ENCODE measurements at places on chromosomes 4 and X.

GRCh38 chrX:68868902-68869800, 40.3 kb downstream of the EFNB1 start:
- no peak for DNase-seq

GRCh38 chr4:11549525-11549924, 120.8 kb upstream of the HS3ST1 start:
- DNase-seq: no peak

- peak; percentile 86 for DNase-seq
Measured at GRCh38 chr4:56128213-56128612, 179.5 kb downstream of the CEP135 start.

- no peak for DNase-seq
Measured at GRCh38 chr4:156958276-156959074, 13.1 kb downstream of the PDGFC start.

DNA sequence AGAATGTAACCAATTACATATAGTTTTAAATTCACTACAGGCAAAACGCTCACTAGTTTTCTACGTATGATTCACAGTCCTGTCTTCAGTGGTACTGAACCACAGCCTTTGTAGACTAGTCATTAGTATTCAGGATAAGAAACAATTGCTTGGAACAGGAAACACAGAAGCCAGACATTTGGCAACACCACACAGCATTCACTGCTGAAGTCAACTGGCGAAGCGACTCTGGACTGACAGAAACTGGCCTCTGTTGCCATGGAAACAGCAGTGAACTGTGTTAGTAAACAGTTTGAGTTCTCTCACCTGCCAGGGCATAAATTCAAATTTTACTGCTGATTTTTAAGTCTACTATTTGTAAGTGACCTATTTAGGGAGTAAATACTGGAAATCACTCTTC, 57.6 kb downstream of the MAPK10 start:
- DNase-seq: no peak

- no peak for DNase-seq
Measured at GRCh38 chr4:2946812-2947600, 16.2 kb downstream of the NOP14 start.

DNA sequence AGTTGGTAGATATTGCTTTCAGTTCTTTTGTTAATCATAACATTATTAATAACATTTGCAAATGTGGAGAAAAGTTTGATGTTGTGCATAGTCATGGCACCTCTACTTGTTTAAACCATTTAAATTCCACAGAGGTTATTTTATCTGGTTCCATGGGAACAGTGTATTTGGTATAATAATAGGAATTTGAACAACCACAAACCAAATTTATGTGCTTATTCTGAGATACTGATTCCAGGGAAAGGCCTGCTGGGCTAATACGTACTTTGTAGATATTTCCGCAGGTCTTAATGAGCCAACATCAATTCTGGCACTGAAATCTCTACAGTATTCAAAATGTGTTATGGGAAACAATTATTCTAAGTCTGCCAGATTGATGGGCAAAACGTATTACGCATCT, 319.0 kb downstream of the DKK2 start:
- no peak for DNase-seq

- DNase-seq: no peak
Measured at GRCh38 chrX:49186125-49187027, at the start of gene PRICKLE3. Gene PRICKLE3 (minus strand): TSS chrX:49186373. CDS start chrX:49186297, 76 bp downstream.

DNA sequence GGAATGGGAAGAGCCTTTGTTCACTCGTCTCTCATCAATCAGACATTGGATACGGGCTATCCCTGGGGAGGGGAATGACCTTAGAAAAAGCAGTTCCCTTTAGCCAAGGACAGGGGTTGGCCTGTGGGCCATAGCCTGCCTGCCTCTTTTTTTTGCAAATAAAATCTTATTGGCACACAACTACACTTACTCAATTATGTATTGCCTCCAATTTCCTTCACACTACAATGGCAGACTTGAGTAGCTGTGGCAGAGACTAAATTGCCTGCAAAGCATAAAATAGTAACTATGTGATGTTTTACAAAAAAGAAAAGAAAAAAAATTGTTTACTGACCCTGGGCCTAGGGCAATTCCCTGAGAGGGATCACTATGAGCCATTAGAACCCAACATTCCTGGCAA, 23.4 kb downstream of the PPP1R2C start:
- DNase-seq: no peak

- no peak for DNase-seq
Measured at GRCh38 chr4:11223311-11223710, 205.4 kb downstream of the HS3ST1 start.

DNA sequence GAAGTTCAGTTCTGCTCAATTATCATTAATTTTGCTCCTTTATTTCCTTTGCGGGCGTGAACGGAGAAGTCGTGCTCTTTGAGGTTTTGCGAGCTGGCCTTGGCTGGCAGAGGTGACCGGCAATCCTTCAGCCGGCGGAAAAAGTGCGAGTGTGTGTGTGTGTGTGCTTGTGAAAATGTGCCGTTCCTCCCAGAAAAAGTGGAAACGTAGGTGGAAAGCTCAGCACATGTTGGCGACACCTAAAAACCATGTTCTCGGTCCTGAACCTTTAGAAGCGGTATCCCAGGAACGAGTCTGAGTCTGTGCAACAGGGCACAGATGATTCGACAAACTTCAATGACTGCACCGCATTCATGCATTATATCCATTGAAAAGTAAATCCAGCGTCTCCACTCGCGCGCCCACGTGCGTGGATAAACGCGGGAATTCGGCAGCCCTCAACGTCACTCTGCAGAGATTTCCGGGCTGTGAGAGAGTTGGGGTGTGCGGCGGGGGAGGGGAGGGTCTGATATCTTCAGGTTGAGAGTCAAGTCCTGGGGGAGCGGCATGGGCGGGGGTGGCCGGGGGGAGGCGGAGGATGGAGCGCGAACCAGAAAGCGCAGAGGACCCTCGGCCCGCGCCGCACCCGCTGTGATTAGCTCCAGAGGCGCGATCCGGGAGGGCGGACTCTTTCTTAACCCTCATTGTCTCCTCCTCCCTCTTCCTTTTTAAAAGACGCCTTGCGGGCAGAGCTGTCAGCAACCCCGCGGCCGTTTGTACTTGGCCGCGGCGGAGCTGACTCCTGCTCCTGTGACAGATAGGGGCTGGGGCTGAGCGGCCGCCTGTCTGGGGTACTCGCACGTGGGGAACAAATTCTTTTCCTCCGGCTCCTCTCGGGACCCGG, at the start of gene SHISA3:
SHISA3 (plus strand) TSS at position 737 of the 883 bp plus-strand sequence. CDS start 569 bp downstream, outside the sequence.
- DNase-seq: no peak

- no peak for DNase-seq
Measured at GRCh38 chr4:152348670-152349069, 187.2 kb downstream of the FBXW7 start.

- DNase-seq: no peak
Measured at GRCh38 chr4:6918338-6918737, 8.7 kb downstream of the TBC1D14 start.

DNA sequence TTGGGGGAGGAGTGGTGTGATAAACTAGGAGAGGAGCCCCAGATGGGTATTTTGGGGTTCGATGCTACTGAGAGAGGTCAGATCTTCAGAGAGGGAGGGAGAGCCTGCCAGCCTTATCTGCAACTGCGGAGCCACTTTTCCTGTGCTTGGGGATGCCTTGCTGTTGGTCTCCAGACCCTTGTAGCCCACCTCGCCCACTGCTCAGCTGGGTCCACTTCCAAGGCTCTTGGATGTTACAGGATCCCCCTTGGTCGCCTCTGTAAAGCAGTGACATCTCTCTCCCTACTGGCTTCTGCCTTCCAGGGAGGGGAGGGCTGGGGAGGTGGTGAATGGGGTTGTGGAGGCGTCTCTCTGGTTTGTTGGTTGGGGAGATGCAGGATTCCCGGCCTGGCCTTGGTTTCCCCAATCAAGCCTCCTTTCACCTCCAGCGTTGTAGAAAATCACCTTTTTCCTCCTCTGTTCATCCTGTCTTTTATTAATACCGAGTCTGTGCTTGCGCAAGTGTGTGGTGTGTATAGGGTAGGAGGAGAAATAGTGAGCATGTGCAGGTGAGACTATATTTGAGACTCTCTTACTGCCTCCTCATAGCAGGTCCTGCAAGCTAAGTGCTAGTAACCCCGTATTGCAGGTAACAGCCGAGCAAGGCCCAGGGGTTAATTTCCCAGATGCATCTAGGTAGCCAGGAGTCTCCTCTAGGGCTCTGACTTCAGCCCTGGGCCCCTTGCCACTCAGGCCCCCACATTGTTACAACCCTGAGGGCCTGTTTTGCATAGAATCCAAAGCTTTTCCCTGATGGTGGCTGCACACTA, 337.4 kb downstream of the ARHGAP10 start:
- no peak for DNase-seq

- DNase-seq: no peak
Measured at GRCh38 chr4:176874721-176875445, 82.2 kb upstream of the VEGFC start.

GRCh38 chrX:39911278-39911897, 186.4 kb downstream of the BCOR start:
- no peak for DNase-seq

- DNase-seq: no peak
Measured at GRCh38 chr4:159010563-159011260, 92.2 kb upstream of the RAPGEF2 start.

GRCh38 chr4:170818786-170819185, 729.0 kb upstream of the AADAT start:
- DNase-seq: no peak

- DNase-seq: peak; percentile 75
Measured at GRCh38 chr4:212438-213188, 88.3 kb downstream of the ZNF718 start.

DNA sequence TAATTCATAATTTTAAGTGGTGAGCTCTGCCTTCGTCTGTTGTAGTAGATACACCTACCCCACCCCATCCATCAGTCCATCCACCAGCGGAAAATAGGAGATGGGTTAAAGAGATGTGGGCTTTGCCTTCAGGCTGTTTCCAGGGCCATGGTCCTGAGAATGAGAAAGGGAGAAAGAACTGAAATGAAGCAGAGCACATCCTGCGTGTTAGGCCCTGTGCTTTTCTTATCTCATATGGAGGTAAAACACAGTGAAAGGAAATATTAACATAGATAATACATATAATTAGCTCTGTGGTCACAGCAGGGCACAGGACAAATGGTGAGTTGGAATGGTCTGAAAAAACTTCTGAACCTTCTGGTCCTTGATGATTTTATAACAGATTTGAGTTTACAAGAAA, 393.5 kb downstream of the BMPR1B start:
- DNase-seq: no peak

- DNase-seq: no peak
Measured at GRCh38 chr4:90730752-90731151, 603.6 kb downstream of the CCSER1 start.

DNA sequence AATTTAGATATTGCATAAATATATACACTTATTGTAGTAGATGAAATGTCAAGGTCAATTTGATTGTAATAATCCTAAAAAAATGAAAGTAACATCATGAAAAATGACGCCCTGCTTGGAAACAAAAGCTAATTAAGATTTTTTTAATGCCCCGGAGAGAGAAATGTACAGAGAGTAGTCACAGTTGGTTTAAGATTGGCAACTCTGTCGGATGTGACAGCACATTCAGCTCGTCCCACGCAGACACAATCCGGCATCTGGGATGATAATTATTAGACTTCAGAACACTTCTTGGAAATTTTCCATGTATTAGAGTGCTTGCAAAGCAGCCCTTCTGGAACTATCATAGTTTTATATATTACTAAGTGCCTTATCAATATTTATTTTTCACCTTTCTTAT, 478.0 kb downstream of the PDHA2 start:
- DNase-seq: no peak

- DNase-seq: peak; percentile 59
Measured at GRCh38 chr4:107854356-107855022, 29.8 kb downstream of the SGMS2 start.

DNA sequence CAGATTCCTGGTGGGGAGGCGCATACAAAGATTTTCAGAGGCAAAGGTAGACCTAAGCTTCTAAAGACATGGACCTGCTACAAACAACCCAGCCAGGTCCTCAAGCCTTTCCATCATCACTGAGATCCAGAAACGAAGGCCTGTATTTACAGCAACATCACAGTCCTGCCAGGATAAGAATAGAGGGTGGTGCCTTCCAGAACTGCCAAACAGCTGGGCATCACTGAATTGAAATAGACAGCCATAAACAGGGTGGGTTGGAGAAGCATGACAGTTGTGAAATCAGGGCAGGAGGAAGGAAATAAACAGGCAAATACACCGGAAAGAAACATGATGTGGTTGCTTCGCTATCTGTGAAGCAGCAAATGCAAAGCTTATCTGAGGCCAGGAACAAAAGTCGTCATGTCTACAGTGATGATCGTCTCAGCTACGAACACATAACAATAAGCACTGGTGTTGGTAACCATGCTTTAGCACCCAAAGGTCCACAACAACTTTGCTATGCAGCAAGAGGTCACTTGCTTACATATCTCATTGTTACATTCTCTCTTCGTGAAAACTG, 6.7 kb upstream of the TMEM154 start:
- no peak for DNase-seq

DNA sequence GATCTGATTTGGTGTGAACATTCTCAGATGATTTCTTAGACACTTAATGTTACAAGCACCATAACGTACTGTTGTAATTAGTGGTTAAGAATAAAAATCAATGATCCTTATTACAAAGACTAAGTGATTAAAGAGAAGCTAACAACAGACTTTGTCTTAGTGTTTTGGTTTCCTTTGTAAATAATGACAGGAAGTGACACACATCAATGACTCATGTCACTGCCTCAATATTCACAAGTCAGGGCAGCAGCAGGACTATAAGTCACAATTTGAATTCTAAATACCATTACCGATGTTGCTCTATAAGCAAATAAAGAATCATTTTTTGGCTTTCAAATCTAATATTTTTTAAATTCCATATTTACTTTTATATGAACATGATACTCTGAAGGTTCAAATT, 115.8 kb upstream of the FAT4 start:
- no peak for DNase-seq

DNA sequence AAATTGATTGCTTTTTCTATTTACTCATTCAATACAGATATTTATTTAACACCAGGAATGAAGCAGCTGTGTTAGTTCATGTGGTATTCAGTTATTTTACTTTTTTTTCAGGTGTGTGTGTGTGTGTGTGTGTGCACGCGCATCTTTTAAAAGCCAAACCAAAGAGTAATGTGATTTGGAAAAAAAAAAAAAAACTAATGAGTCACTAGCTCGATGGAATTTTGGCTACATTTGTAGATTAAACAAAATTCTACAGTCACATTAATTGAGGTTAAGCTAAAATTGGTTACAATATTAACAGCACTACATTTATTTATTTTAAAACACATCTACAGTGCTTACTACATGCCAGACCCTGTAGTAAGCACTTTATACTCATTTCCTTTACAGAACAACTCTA, 66.8 kb downstream of the HHIP start:
- DNase-seq: no peak

DNA sequence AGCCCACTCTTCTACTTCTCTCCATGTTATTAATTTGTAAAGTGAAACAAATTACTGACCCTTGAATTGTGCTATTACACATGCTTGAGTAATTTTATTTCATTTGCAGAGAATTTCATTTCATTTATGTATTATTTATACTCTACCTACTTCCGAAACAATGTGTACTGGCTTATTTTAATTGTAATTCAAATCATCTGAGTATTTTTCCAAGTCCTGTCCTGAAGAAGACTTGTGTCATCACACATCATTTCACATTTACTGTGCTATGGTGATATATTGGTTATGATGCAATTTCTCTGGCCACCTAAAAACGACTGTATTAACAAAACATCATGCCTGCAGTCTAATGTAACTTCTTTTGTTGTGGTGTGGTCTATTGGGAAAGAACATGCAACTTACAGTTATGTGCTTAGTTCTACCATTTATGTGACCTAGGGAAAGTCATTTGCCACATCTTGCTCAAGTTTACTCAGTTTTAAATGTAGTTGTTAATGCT, 384.5 kb downstream of the RPA4 start:
- no peak for DNase-seq
